ENCODE measurements at places on chromosomes 2 and 18. TPM values are rescaled to one million over a fixed set of nuclear protein-coding genes. Genes with fewer than 3 reads are reported as not detected.

Gene ZAP70
- total RNA-seq, result 0.12 TPM

Gene CYP27A1
- 25.1 TPM for total RNA-seq

Gene SPHKAP
- total RNA-seq, result 1.2 TPM

Gene FAM237A
- not detected for total RNA-seq

Gene DCDC2C
- not detected for total RNA-seq

Gene XDH
- total RNA-seq, result under 0.01 TPM

Gene IL36B
- not detected for total RNA-seq

Gene PKDCC
- 55.4 TPM for total RNA-seq

Gene TMEM163
- total RNA-seq, result not detected

Gene STPG4
- 0.12 TPM for total RNA-seq

Gene PTPRN
- 58.1 TPM for total RNA-seq

Gene NAT8
- not detected for total RNA-seq

Gene AOX1
- total RNA-seq, result 86.3 TPM

Gene SOWAHC
- 16.3 TPM for total RNA-seq

Gene ERBB4
- total RNA-seq, result under 0.01 TPM

Gene STARD6
- total RNA-seq, result not detected

Gene DHRS9
- not detected for total RNA-seq

Gene IL1RN
- not detected for total RNA-seq

Gene ZNF521
- total RNA-seq, result 36.4 TPM

Gene CSRNP3
- total RNA-seq, result 1.9 TPM

Gene MRPS5
- 54.9 TPM for total RNA-seq

Gene SLC1A4
- 21.9 TPM for total RNA-seq

Gene RASGRP3
- 0.62 TPM for total RNA-seq

Gene EIF5B
- 28.1 TPM for total RNA-seq

Gene HOXD13
- 7.5 TPM for total RNA-seq

Gene UBE2E3
- 79.2 TPM for total RNA-seq

Gene CELF4
- total RNA-seq, result not detected

Gene UNC80
- not detected for total RNA-seq

Gene STON1
- total RNA-seq, result 8.2 TPM

Gene XIRP2
- total RNA-seq, result 1.2 TPM

Gene SLC14A1
- 13.3 TPM for total RNA-seq

Gene ZSWIM2
- total RNA-seq, result 0.62 TPM

Gene PROKR1
- not detected for total RNA-seq

Gene SCG2
- 0.44 TPM for total RNA-seq

Gene CRIM1
- 177 TPM for total RNA-seq

Gene LYPD6
- total RNA-seq, result 4.4 TPM

Gene UNC50
- total RNA-seq, result 64.5 TPM

Gene GCG
- not detected for total RNA-seq

Gene ZNF385B
- not detected for total RNA-seq

Gene MYL12B
- total RNA-seq, result 397 TPM

Gene TMEM200C
- 0.12 TPM for total RNA-seq

Gene MYO3B
- under 0.01 TPM for total RNA-seq

Gene MZT2A
- total RNA-seq, result 123 TPM

Gene LYG2
- not detected for total RNA-seq

Gene UGT1A10
- total RNA-seq, result not detected

Gene C2orf92
- 2.5 TPM for total RNA-seq

All from uterine smooth muscle cell (primary cell).